ENCODE measurements at places on chromosomes 6 and 20.
A peak's percentile ranks its signal among the peaks of the same experiment; 100 is the strongest.

DNA sequence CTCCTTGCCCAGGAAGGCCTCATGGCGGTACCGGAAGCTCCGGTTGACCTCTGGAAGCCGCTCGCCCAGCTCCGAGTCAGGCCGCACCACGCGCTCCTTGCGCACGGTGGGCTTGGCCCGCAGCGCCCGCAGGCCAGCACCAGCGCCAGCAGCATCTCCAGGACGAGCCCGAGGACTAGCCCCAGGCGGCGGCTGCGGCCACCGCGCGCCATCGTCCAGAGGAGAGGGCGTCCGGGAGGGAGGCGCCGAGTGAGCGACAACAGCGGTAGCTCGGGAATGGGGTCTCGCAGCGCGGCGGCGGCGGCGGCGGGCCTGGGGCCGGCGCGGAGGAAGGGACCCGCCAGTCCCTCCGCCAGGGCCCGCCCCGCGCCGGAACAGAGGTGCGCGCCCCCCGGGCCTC lies 27.6 kb upstream of the CGA start:
- no peak for DNase-seq

DNA sequence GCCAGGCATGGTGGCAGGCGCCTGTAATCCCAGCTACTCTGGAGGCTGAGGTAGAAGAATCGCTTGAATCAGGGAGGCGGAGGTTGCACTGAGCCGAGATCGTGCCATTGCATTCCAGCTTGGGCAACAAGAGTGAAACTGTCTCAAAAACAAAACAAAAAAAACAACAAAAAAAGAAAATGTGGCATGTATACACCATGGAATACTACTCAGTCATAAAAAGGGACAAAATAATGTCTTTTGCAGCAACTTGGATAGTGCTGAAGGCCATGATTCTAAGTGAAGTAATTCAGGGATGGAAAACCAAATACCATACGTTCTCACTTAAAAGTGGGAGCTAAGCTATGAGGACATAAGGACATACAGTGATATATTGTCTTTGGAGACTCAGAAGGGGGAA lies 96.3 kb downstream of the MYB start:
- DNase-seq = no peak

GRCh38 chr6:168624540-168624939 lies 183.6 kb downstream of the SMOC2 start:
- no peak for DNase-seq

DNA sequence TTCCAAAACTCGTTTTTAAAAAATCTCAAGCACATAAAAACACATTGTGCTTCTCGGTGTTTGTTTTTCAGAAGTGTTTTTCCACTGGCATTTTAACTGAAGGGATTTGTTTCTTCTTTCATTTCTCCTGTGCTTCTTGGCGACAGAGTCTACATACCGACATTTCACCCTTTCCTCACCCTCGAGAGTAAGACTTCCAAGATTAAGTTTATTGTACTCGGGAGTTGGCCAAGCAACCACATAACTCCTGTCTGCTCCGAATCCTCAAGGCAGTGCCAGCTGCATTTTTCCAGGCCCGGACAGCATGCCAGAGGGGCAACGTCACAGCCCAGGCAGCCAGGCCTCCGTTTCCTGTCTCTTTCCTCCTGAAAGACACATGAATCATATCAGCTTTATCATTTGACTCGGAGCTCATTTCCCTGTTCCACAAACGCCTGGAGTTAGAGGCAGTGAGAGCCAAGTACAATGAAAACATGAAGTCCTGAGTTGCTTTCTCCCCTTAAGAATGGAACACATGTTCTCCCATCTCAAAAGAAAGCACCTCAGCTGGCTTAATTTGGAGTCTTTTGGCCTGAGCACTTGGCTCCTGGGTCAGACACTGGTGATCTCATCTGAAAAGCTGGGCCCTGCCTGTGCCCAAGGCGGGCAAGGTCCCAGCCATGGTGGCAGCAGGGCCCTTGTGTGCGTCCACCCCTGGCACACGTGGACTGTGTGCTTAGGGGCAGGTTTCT lies 23.2 kb upstream of the FAM50B start:
- no peak for DNase-seq

DNA sequence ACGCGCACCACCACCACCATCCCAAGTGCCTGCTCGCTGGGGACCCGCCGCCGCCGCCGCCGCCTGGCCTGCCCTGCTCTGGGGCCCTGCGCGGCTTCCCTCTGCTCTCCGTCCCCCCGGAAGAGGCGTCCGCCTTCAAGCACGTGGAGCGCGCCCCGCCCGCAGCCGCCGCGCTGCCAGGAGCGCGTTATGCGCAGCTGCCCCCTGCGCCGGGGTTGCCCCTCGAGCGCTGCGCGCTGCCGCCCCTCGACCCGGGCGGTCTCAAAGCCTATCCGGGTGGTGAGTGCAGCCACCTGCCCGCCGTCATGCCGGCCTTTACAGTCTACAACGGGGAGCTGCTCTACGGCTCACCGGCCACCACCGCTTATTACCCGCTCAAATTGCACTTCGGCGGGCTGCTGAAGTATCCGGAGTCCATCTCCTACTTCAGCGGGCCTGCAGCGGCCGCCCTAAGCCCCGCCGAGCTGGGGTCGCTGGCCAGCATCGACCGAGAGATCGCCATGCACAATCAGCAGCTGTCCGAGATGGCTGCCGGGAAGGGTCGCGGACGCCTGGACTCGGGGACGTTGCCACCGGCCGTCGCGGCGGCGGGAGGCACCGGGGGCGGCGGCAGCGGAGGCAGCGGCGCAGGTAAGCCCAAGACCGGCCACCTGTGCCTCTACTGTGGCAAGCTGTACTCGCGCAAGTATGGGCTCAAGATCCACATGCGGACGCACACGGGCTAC lies 7.2 kb downstream of the PRDM13 start:
- peak; percentile 47 for DNase-seq

- DNase-seq = no peak
Observed at GRCh38 chr6:158048589-158048988, 66.9 kb downstream of the SYNJ2 start.

DNA sequence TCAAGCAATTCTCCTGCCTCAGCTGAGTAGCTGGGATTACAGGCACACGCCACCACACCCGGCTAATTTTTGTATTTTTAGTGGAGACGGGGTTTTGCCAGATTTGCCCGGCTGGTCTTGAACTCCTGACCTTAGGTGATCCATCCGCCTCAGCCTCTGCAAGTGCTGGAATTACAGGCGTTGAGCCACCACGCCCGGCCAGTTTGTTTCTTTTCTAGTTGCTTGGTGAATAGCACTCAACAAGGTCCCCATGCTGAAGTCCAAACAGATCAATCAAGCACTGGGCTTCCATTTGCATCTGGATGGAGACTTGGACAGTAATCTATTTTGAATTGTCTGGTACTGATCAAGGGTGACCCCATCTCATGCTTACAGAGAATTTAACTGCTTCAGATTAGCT lies 108.9 kb upstream of the FOXO3 start:
- DNase-seq = no peak

DNA sequence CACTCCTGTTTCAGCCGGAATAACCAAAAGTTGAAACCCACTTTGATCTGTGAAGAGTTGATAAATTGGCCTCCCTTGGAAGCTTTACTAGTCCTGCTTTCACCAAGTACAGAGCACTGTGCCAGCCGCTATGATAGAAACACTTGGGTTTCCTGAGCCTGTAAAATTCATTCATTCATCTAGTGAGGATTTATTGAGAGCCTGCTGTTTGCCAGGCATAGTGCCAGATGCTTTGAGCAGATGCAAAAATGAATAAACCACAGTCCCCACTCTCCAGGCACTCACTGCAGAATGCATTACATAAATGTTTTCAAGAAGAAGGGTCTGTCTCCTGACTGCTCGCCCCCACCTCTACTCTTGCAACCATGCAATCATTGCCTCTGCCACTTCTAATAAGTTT lies 25.3 kb upstream of the TMEM217 start:
- no peak for DNase-seq

- DNase-seq = no peak
Observed at GRCh38 chr6:56734335-56734734, 91.6 kb upstream of the DST start.

DNA sequence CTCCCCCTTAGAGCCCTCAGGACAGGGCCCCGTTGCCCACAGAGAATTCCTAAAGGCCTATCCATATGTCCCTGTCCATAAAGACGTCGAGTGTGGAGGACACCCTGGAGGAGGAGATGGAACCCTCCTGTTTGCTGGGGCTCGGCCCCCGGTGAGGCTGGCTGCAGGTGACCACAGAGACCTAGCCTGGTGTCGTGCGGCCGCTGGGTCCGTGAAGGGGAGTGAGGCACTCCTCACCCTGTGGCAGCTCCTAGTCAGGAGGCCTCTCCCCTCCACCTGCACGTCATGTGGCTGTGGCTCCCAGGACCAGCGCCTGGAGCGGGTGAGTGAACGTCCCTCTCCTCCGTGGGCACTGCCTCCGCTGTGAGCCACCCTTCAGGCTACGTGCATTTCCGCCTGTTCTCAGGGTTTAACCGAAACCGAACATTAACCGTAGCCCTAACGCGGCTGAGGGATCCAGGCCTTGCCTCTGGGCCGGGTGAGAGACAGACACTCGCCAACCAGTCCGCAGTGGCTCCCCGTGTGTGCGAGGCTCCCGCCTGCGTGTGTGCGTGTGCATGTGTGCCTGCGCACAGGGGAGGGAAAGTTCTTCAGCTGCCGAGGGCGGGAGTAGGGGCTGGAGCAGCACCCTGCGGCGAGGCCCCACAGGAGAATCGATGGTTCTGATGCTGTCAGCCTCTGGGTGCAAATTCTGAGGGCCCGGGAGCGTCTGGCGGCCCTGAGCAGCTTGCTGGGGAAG lies 5.9 kb upstream of the TCEA2 start:
- DNase-seq = no peak

DNA sequence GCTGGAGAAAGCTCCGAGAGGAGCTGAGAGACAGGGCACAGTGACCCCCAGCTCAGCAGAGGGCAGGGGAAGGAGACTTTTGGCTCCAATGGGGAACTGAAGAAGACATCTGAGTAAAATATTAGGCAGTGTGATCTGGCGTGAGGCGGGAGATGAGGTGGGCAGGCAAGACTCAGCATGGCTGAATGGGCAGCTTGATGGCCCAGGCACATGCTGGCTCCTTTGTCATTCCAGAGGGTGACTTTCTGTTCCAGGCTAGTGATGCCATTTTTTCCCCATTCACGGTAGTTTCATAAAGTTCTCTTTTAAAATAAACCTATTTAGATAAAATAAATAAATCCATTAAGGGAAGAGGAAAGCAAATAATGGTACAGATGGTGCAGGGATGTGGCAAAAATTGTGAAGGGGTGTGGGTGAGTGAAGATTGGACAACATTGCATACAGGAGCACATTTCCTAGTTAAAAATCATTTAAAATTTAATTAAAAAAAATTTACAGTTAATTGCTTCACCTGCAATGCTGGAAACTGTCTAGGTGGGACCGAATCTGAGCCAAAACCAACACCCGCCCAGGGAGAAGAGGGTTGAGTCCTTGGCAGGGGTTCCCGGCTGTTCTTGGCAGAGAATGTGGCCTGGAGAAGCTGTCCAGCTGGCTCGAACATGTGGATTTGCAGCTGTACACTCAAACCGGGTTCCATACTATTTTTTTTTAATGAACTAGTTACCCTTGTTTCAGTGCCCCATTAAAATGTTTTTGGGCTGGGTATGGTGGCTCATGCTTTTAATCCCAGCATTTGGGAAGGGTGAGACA lies 41.7 kb upstream of the PRELID3B start:
- no peak for DNase-seq

GRCh38 chr20:45229264-45230056 lies 8.3 kb downstream of the SEMG2 start:
- peak; percentile 13 for DNase-seq

DNA sequence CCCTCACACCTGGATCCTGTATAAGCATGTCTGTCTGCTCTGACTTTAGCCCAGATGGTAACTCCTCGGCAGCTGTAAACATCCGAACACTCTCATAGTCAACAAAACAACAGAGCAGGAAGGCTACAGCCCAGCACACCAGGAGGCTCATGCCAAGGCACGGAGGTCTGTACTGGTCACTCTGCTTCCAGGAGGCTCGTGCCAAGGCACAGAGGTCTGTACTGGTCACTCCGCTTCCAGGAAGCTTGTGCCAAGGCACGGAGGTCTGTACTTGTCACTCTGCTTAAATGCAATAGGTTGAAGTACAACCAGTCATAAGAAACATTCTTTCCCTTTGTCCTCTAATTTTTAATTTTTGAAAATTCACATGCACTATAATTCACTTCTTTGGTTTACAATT lies 190.1 kb upstream of the CDH4 start:
- no peak for DNase-seq

DNA sequence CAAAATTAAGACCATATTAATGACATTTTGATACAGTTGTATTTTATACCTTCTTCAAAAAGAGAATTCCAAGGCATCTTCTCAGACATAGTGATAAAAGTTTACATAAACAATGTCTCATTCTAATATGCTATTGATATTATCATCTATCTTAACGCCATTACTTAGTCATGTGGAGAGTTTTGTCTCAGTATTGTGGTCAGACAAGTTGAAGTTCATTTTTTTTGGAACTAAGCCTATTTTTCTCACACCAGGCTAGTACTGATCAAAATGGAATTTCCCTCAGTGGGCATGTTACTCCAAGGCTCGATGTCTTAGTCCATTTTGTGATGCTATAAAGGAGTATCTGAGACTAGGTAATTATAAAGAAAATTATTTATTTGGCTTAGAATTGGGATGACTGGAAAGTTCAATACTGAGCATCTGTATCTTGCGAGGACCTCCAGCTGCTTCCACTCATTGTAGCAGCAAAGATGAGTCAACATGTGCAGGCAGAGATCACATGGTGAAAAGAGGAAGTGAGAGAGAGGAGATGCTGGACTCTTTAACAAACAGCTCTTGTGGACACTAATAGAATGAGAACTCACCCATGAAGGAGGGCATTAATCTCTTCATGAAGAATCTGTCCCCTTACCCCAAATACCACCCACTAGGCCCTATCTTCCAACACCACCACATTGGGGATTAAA lies 825.5 kb upstream of the MANEA start:
- DNase-seq = peak; percentile 1

- no peak for DNase-seq
Observed at GRCh38 chr20:6178537-6178936, 55.7 kb upstream of the FERMT1 start.

GRCh38 chr20:4767084-4767483 lies 45.4 kb downstream of the PRND start:
- DNase-seq = no peak

DNA sequence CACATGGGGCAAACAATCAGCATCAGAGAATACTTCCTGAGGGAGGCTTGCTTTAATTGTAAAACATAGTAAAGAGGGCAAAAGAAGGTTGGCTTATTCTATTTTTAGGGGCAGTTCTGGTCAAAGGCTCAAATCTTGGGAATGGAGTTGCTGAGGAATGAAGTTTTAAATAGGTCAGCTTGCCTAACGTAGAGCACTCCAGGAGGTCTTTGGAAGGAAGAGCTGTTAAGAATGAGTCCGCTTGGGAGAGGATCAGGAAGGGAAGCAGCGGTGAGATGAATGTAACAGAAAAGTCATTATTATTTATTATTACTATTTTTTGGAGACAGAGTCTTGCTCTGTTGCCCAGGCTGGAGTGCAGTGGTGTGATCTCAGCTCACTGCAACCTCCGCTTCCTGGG lies 108.7 kb downstream of the ZFAND3 start:
- no peak for DNase-seq

- no peak for DNase-seq
Observed at GRCh38 chr6:19731282-19731681, 105.9 kb upstream of the ID4 start.

- no peak for DNase-seq
Observed at GRCh38 chr6:106300944-106301343, 24.6 kb downstream of the ATG5 start.

Data from GM12891 (cell line).